ENCODE measurements at places on chromosomes 11 and 22.
A peak's percentile ranks its signal among the peaks of the same experiment; 100 is the strongest.

DNA sequence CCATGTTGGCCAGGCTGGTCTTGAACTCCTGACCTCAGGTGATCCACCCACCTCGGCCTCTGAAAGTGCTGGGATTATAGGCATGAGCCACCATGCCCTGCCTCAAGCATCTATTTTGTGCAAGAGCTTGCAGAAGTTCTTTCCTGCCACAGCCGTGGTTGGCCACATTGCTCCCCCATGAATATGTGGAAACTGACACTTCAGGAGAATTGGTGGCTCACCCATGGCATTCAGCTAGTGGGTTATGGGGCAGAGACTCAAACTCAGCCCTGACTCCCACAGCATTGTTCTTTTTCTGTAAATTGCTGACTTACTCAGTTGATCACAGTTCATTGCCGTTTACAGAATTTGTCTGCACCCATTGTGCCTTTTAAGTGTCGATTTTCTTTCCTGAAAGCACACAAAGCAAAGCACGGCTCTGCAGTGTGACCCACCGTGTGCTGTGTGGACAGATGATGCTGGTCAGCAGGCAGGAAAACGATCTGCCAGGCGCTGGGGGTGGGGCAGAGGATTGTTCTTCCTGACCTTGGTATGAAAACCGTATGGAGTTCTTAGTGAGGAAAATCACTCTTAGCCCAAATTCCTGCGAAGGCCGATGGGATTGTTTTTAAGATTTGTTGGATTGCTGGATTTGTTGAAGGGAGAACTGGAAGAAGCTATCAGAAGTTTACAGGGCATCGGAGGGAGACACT, 115.6 kb downstream of the PTPRJ start:
- no peak for DNase-seq
- H3K4me1 ChIP-seq, result peaks cover 71% of the 10 kb centered on the region
- H3K27ac ChIP-seq, result peak overlapping the region; percentile 97
- H3K4me3 ChIP-seq, result no peak overlapping the region
- peaks cover 30% of the 10 kb centered on the region for H3K36me3 ChIP-seq

DNA sequence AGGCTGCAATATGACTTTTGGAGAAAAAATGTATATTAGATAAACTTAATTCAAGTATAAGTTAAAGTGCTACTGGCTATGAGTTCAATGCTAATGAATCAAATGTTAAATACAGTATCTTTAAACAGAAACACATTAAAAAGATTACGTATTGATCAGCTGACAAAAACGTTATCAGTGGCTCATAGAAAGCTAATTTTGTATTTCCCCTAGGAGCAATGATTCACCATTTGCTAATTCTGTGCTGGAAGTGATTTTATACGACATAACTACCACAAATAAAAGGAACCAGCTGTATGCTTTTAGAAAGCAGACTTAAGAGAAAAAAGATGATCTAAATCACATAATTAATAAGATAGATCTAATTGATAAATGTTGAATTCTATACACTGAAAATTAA, 43.6 kb downstream of the MRE11 start:
- DNase-seq, result no peak
- peaks cover 9% of the 10 kb centered on the region for H3K4me1 ChIP-seq
- no peak overlapping the region for H3K4me3 ChIP-seq
- H3K36me3 ChIP-seq, result peaks cover 5% of the 10 kb centered on the region
- H3K27ac ChIP-seq, result no peak overlapping the region
- no peaks in the 10 kb centered on the region for H3K27me3 ChIP-seq

- H3K4me3 ChIP-seq, result no peak overlapping the region
- H3K27ac ChIP-seq, result peak overlapping the region; percentile 71
- DNase-seq, result peak; percentile 81
- H3K27me3 ChIP-seq, result no peaks in the 10 kb centered on the region
- H3K4me1 ChIP-seq, result peaks cover 13% of the 10 kb centered on the region
Measured at GRCh38 chr11:12411806-12412727, 34.7 kb downstream of the PARVA start.

GRCh38 chr11:76674517-76675400, 4.2 kb upstream of the LRRC32 start:
- no peak for DNase-seq
- H3K4me3 ChIP-seq, result no peak overlapping the region
- peaks cover 61% of the 10 kb centered on the region for H3K27me3 ChIP-seq
- no peak overlapping the region for H3K27ac ChIP-seq
- H3K4me1 ChIP-seq, result no peaks in the 10 kb centered on the region

DNA sequence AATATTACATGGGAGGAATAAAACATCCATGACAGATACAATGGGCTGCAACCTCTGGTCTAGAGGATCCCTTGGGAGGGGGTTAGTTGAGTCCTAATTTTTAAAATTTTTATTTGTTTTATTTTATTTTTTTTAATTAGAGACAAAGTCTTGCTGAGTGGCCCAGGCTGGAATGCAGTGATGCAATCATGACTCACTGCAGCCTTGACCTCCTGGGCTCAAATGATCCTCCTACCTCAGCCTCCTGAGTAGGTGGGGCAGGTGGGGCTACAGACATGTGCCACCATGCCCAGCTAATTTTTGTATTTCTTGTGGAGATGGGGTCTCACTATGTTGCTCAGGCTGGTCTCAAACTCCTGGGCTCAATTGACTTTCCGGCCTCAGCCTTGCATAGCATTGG, 43.1 kb downstream of the FDX1 start:
- peaks cover 8% of the 10 kb centered on the region for H3K4me1 ChIP-seq
- H3K4me3 ChIP-seq, result no peak overlapping the region
- peaks cover 5% of the 10 kb centered on the region for H3K36me3 ChIP-seq
- H3K27ac ChIP-seq, result no peak overlapping the region

GRCh38 chr22:44108076-44108475, 72.6 kb upstream of the PARVG start:
- no peaks in the 10 kb centered on the region for H3K4me1 ChIP-seq
- DNase-seq, result no peak
- no peaks in the 10 kb centered on the region for H3K36me3 ChIP-seq
- no peak overlapping the region for H3K4me3 ChIP-seq

GRCh38 chr11:118911880-118912741, 13.6 kb downstream of the BCL9L start:
- no peaks in the 10 kb centered on the region for H3K27me3 ChIP-seq
- H3K27ac ChIP-seq, result peak overlapping the region; percentile 95
- peak; percentile 86 for DNase-seq
- H3K4me1 ChIP-seq, result peaks cover 49% of the 10 kb centered on the region
- H3K36me3 ChIP-seq, result peaks cover 85% of the 10 kb centered on the region
- H3K4me3 ChIP-seq, result peak overlapping the region; percentile 78

DNA sequence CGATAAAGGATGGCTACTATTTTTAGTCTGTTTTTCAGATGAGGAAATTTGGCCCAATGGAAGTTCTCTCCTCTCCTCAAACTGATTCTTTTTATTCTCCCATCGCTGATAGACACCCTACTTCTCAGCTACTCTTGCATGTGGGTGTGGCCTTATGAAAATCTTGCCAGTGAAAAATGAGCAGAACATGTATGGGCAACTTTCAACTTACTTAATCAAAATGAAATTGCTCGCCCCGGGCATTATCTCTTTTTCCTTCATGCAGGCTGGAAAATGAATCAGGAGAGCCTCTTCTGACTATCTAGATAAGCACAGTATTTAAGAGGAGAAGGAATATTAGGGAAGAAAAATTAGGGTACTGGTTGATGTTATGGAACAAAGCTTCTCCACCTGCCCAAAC, 2354.7 kb upstream of the RAG2 start:
- H3K36me3 ChIP-seq, result no peaks in the 10 kb centered on the region
- H3K27me3 ChIP-seq, result no peaks in the 10 kb centered on the region
- H3K4me3 ChIP-seq, result no peak overlapping the region
- DNase-seq, result no peak
- H3K4me1 ChIP-seq, result no peaks in the 10 kb centered on the region
- no peak overlapping the region for H3K27ac ChIP-seq

- no peaks in the 10 kb centered on the region for H3K27me3 ChIP-seq
- no peak overlapping the region for H3K27ac ChIP-seq
- H3K36me3 ChIP-seq, result peaks cover 10% of the 10 kb centered on the region
- no peaks in the 10 kb centered on the region for H3K4me1 ChIP-seq
Measured at GRCh38 chr11:118658429-118659313, 20.8 kb downstream of the TREH start.

DNA sequence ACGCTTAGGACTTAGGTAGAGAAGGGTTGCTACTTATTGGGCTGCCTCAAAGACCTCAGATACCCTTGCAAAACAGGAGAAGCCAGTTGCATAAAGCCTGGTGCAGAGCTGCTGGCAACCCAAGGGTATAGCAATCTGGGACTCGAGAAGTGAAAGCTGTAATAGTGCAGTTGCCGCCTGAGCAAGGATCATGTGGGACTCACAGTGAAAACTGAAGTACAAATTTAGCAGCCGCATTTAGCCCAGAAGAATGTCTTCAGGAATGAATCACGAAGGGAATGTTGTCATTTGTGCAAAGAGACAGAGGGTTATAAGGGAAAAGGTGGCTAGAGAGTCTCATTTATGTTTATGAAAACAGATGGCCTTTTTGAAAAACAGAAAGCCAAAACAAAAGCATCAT, 267.2 kb downstream of the TENM4 start:
- DNase-seq, result no peak
- H3K36me3 ChIP-seq, result no peaks in the 10 kb centered on the region
- H3K27ac ChIP-seq, result no peak overlapping the region
- no peaks in the 10 kb centered on the region for H3K4me1 ChIP-seq
- peaks cover 19% of the 10 kb centered on the region for H3K27me3 ChIP-seq

DNA sequence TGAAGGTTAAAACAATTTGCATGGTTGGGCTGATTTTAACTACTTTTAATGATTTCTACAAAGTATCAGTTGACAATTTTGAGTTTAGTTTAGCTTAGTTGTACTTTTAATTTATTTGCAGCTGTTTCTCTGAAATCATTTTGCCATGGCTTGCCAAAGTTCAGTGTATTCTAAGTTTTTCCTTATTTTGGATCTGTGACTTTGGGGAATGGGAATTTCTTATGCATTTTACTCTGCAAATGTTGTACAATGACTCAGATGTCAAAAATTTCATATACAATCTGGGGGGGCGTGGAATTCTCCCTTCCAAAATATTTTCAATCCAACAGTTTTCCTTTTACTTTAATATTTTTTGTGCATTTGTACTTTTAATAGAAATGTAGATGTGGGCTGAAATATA, 8.9 kb upstream of the DCHS1 start:
- no peak for DNase-seq
- no peak overlapping the region for H3K4me3 ChIP-seq
- no peak overlapping the region for H3K27ac ChIP-seq
- peaks cover 45% of the 10 kb centered on the region for H3K27me3 ChIP-seq
- no peaks in the 10 kb centered on the region for H3K4me1 ChIP-seq
- H3K36me3 ChIP-seq, result no peaks in the 10 kb centered on the region

GRCh38 chr11:63274776-63275175, 31.4 kb upstream of the SLC22A25 start:
- H3K4me1 ChIP-seq, result no peaks in the 10 kb centered on the region
- H3K36me3 ChIP-seq, result no peaks in the 10 kb centered on the region
- no peak for DNase-seq
- H3K4me3 ChIP-seq, result no peak overlapping the region
- peaks cover 92% of the 10 kb centered on the region for H3K27me3 ChIP-seq

GRCh38 chr11:47253660-47254059, 4.1 kb upstream of the NR1H3 start:
- no peaks in the 10 kb centered on the region for H3K27me3 ChIP-seq
- H3K36me3 ChIP-seq, result peaks cover 8% of the 10 kb centered on the region
- no peak overlapping the region for H3K27ac ChIP-seq

GRCh38 chr11:44614281-44614775, 48.9 kb downstream of the CD82 start:
- H3K36me3 ChIP-seq, result no peaks in the 10 kb centered on the region
- no peaks in the 10 kb centered on the region for H3K4me1 ChIP-seq
- no peaks in the 10 kb centered on the region for H3K27me3 ChIP-seq
- no peak for DNase-seq

DNA sequence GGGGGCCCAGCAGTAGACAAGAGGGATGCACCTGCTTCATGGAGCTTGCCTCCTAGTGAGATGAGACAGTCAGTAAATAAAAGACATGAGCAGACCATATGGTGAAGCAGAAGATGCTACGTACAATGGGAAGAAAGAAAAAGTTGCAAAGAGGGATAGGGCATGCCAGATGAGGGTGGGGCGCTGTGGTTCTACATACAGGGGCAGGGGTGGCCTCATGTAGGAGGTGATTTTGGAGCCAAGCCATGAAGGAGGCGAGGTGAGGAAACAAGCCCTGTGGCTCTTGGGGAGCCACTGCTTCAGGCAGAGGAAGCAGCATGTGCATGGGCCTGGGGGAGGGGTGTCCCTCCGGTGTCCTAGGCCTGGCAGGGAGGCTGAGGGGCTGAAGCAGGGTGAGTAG, 15.2 kb downstream of the NAT10 start:
- no peak for DNase-seq
- H3K4me3 ChIP-seq, result no peak overlapping the region
- no peaks in the 10 kb centered on the region for H3K4me1 ChIP-seq

DNA sequence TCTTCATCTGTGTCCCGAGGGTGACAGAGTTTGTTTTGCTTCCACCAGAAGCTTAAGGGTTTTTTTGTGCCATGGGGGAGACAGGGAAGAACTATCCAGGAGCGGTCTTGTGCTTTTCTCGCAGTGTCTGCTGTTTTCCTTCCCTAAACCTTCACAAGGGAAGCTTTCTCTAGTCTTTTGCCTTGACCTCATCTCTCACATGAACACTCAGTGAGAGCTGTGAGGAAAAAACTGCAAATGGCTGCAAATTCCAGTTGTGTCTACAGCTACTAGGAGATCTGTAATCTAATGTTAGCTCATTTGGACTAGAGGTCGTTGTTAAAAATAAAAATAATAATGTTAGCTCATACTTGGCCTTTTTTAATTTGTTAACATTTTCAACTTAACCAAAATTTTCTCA, 264.7 kb upstream of the SESN3 start:
- no peak overlapping the region for H3K4me3 ChIP-seq
- H3K27me3 ChIP-seq, result peaks cover 21% of the 10 kb centered on the region
- no peak overlapping the region for H3K27ac ChIP-seq
- H3K4me1 ChIP-seq, result no peaks in the 10 kb centered on the region
- no peaks in the 10 kb centered on the region for H3K36me3 ChIP-seq
- no peak for DNase-seq

DNA sequence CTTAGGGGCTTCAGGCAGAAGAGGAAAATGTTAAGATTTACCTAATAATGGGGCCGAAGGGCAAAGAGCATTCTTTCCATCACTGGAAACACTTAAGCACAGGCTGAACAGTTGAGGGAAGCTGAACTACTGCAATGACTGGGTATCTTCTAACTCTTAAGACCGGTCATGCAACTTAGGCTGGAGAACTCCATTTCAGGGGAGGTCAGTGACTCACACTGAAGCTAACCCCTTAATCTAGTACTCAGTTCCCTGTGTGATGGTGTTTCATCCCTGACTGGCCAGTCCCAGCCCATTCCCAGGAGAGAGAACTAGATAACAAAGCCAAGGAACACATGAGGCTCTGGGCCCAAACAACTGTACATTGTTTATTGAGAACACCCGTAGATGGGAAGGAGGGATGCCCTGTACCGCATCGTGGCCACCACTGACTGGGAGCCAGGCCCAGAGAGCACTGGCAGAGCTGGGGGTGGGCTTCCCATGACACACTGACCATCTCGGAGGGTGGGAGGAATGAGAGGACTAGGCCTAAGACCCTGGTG, 10.5 kb downstream of the RPL27A start:
- no peak overlapping the region for H3K4me3 ChIP-seq
- H3K4me1 ChIP-seq, result peaks cover 14% of the 10 kb centered on the region

- no peak overlapping the region for H3K27ac ChIP-seq
- peaks cover 15% of the 10 kb centered on the region for H3K4me1 ChIP-seq
- peaks cover 32% of the 10 kb centered on the region for H3K27me3 ChIP-seq
- peaks cover 17% of the 10 kb centered on the region for H3K36me3 ChIP-seq
- no peak overlapping the region for H3K4me3 ChIP-seq
Measured at GRCh38 chr11:57475191-57475590, 14.9 kb downstream of the RTN4RL2 start.

Measured in Calu3 (cell line).